ENCODE measurements at places on chromosomes 5 and 9.

DNA sequence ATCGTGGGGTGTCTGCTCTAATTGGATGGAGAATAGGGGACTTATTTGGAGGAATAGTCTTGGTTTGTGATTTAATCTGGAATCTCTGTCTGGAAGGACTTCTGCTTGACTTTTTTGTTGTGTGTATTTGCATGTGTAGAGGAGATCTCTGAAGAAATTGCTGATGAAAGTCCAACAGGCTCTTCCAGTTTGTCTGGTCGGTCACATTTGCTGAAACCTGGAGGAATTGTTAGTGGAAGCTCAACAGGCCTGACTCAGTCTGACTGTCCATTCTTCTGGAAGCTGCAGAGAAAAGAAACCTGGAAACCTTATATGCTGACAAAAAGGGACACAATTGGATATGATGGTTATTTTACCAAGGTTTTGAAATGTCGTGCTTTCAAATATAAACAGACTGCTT, 33.4 kb upstream of the TENT2 start:
- DNase-seq: no peak

- no peak for DNase-seq
These were observed 67.4 kb downstream of the CARTPT start for GRCh38 chr5:71786337-71787055.

DNA sequence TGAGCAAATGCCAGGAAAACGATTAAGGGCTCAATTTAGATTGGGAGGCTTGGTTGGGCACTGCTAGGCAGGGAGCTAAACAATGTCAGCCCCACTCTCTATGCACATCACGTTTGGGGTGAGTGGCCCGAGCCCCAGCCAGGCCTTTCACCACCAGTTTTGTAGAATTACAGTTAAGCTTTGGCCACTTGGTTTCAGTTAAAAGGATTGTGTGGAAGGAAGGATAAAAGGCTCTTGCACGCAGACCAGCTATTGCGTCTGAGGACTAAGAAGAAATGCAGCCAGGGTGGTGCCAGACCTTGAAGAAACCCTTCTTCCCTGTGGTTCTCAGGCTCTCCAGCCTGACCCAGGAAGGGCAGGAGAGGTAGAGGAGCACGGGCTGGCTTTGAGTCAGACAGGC, 125.3 kb upstream of the SLC44A1 start:
- no peak for DNase-seq

DNA sequence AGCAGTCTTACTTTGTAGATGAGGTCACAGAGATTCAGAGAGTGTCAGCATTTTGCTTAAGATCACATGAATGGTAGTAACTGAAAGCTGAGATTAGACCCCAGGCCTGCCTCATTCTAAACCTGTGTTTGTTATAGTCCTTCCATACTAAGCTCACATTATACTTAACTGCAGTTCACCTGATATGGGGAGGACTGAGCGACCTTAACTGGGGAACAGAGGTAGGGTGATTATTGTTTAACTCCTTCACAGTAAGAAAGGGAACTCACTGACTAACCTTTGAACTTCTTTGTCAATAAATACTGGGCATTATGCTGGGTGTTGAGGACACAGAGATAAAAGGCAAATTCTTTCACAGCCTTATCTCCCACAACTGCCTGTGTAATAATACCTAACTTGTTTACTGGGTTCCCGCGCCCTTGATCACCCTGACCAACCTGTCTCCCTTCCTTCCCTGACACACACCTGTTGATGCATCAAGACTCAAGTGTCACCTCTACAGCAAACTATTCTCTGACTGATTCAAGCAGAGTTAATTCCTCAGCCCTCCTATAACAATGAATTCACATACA, 27.2 kb downstream of the DEPDC1B start:
- no peak for DNase-seq
